ENCODE measurements at places on chromosomes 13 and 19.

- DNase-seq: no peak
Observed at GRCh38 chr19:48591021-48591420, 15.5 kb upstream of the SPACA4 start.

DNA sequence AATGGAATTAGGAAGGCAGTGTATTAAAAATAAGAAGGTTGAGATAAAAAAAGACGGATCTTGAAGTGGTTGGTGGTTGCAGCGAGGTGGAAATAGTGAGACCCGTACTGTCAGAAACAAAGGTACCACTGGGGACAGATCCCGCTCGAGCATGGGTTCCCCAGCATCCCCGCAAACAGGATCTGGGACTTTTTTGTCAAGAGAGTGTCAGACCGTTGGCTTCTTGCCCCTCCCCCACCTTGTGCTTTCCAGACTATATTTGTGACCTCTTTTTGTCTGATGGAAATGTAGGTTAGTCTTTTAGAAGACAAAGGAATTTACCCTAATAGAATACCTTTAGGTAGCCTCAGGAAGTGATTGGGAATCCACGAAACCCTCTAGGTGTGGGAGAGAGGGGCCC, 4.2 kb downstream of the GATAD2A start:
- DNase-seq: no peak

DNA sequence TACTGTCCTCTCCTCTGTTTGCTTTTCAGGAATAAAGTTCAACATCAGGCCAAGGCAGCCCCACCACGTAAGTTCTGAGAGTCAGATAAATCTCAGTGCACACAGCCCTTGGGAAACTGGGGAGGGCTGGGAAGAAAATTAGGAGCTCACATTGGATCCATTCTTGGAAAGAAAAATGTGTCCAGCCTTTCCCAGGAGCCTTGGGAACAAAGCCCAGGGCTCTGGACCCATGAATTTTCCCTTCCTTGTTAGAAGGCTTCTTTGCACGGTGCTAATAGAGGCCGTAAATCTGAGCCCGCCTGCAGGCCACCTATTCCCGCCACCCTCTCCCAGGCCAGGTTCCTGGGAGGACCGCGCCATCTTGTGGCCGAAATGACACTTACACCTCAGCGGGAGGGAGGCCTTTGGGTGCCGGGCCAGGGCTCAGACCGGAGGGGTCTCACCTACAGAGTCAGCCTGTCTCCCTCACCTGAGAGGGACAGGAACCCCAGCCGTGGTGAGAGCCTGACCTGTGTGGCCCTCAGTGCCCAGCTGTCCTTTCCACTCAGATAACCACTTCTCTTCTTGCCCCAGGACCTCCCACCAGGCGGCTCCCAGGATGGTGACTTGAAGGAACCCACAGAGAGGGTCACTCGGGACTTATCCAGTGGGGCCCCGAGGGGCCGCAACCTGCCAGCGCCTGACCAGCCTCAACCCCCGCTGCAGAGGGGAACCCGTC, 25.1 kb upstream of the KCTD15 start:
- DNase-seq: peak; percentile 54

DNA sequence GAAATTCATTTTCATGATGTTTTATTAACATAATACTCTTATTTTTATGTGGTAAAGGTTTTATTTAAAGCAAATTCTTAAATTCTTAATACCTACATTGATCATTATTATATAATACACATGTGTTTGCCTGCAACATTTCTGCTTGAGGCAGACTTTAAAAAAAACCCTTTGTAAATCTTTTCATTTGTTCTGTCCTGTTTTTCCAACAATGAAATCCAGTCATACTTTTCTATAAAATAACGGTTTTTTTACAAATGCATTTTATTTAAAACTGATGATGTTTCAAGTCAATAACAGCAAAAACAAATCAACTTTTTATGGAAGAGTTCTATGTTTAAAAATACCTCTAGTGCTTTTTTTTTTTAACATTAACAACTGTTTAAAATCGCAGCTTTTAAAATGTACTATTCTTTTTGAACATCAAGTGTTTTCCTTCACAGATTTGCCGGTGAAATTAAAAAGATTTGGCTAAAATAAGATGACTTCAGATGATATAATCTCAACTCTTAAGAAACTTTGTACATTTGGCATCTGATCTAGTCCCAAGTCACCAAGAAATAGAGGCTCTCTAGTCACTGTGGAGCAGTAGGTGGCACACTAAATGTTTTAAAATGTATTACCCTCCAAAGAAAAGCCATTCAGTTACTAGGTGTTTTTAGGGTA, 5.1 kb downstream of the POU4F1 start:
- DNase-seq: no peak

DNA sequence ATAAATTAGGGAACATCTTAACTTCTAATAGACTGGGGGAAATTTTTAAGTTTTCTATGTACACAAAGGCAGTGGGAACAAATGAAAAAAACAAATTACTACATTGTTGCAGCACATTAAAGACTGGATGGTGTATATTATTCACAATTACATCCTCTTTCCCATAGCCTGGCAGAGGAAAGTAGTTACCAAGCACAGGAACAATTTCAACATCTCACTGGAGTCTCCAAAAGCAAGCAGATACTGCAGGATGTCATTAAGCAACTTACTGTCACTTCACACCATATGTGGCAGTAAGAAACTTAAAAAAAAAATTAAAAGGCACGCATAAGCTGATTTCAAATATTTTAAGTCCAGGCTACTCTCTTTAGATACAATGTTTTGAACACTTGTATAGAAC, 6.4 kb upstream of the EFNB2 start:
- no peak for DNase-seq

DNA sequence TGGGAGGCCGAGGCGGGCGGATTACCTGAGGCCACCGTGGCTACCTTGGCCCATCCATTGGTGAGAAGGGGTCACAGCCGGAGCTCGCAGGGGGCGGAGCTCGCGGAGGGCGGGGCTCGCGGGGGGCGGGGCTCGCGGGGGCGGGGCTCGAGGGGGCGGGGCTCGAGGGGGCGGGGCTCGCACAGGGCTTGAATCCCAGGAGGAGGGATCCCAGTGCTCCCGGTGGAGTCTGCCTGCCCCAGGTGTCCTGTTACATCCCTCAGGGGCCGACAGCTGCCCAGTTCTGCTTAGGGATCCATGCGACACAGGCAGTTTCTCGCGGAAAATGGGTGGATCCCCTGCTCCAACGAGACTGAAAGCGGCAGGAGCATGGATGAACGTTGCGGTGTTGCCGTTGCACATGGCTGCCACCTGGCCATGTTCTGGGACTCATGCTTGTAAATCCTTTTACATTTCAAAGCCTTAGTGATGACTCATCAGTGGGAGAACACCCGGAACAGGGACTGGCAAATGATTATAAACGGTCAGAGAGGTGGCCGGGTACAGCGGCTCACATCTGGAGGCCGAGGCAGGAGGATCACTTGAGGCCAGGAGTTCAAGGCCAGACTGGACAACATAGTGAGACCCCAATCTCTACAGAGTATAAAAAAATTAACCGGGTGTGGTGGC, 25.1 kb downstream of the TMPRSS9 start:
- peak; percentile 24 for DNase-seq

GRCh38 chr13:28037399-28037798, 48.9 kb upstream of the URAD start:
- DNase-seq: no peak

DNA sequence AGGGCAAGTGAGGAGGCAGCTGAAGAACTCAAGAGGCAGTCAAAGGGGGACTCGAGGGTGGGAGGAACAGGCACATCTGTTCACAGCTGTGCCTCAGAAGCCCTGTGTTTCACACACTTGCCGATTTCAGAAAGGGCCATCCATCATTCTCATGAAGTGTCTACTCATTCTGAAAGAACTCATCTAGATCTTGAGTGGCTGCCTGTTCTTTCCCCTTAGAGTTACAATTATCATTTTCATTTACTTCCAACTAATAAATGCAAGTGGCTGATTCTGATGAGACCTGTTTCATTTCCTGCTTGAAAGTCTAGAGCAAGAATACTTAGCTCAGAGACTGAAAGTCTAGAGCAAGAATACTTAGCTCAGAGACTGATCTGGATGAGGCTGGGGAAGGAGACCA, 1145.1 kb downstream of the UQCRFS1 start:
- DNase-seq: no peak

GRCh38 chr19:49684251-49684982, 5.0 kb upstream of the ADM5 start:
- DNase-seq: no peak

DNA sequence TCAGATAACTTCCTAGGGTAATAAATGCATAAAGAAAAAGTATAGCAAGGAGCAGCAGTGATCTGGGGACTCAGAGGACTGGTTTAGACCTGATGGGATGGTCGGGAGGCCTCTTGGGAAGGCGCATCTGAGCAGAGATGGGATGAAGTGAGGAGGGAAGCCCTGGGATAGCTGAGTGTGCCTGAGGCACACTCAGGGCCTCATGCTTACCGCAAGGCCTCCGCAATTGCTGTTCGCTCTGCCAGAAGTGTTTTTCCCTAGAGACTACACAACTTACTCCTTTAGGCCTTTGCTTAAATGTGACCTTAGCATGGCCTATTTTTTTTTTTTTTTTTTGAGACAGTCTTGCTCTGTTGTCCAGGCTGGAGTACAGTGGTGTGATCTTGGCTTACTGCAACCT, 4.1 kb upstream of the DLL3 start:
- no peak for DNase-seq

GRCh38 chr19:1768248-1768647, 14.9 kb downstream of the ONECUT3 start:
- DNase-seq: no peak

DNA sequence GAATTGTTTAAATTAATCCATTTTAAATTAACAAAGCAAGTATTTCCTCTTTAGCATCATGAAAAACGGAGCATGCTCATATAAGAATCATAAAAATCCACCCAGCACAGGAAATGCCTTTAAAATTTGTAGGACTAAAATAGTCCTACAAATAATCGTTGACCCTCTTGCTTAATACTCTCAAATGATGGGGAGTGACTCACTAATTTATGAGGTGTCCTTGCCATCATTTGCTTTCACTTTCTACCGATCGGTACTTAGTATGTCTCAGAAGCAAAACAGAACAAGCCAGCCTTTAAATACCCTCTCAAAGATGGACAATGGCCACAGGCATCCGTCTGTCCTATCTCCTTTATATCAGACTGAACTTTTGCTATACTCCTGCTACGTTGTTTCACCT, 97.2 kb downstream of the SUCLA2 start:
- DNase-seq: no peak

GRCh38 chr13:28704282-28704681, 14.5 kb downstream of the SLC46A3 start:
- DNase-seq: no peak

DNA sequence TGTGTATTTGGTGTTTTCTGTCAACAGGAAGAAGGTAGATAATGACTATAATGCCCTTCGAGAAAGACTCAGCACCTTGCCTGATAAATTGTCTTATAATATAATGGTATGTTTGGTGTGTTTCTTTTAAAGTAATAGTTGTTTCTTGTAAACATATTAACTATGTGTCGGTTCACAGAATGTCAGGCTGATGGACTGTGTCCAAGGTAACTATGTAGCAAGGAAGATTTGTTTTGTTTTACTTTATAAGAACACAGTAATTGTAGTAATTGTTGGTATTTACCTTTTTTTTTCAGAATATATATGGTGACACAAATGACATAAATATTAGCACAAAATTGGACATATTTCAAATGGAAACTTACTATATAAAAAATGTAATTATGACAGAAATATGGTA, 43.2 kb downstream of the URI1 start:
- DNase-seq: no peak

DNA sequence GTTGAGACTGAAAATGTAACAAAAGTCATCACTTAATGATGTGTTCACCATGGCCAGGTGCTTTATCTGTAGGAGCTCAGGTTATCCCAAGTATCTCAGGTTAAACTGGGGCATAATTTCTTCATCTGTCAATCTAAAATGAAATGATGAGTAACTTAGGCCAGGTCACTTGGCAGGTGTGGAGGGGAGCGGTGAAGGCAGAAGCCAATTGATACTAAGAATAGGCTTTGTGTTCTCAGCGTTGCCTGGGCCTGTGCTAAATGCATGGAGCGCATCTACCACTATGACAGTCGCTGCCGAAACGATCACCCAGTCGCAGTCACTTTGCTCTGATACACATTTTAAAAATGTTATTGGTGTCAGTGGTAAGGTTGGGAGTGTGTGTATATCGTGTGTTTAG, 91.6 kb downstream of the FGF9 start:
- DNase-seq: no peak

GRCh38 chr13:97892717-97893116, 60.8 kb upstream of the IPO5 start:
- DNase-seq: no peak

DNA sequence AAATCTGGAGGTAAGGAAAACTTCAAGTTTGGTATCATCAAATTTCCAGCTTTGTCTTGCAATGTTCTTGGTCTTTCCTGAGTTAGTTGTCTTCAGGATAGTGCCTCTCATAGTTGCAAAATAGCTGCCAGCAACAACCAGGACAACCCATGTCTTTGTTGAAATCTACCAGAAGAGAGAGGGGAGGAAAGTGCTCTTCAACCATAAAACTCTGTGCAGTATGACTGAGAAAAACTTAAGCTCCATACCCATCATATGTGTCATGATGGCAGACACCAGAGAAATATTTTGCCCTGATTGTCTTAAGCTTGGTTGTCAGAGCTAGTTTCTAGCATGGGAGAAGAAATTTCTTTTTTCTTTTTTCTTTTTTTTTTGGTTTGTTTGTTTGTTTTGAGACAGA, 103.3 kb downstream of the SPRY2 start:
- no peak for DNase-seq

GRCh38 chr13:54750521-54750920, 1721.9 kb downstream of the OLFM4 start:
- peak; percentile 3 for DNase-seq

DNA sequence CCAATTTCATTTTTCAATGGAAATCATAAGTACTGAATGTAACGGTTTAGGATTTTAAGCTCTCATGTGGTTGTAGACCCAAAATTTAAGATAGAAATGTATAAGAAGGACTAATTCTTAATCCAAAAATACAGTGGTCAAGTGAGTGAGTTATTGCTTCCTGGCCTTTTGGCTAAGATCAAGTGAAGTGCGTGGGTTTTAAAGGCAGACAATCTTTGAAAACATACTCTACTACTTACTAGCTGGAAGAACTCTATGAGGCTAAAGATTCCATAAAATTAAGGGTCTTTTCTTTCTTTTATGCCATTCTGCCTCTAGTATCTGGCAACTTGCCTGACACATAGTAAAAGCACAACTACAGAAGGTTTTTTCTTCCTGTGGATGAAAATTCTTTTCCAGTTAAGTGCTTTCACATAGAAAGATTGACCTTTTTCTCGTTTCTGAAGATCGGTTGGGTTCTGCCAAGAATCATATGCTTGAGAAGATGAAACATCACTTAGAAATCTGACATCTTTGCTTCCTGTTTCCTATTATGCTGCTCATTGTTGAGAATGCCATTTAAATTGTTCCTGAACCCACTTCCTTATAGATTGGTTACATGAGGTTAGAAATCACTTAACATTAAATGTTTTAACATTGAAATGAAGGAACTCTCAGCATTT, 26.4 kb upstream of the SCEL start:
- no peak for DNase-seq

DNA sequence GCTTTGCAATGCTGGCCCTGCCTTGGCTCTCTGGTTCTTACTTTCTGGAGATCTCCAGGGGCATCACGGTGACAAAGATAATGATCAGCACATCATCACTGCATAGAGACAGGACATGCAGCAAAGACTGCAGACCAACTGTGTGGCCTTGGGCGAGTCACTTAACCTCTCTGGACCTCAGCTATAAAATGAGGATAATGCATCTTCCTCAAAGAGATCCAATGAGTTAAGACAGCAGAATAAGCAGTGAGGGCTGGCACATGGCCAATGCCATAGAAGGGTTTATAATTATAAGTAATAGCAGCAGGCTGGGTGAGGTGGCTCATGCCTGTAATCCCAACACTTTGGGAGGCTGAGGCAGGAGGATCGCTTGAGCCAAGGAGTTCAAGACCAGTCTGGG, 2.4 kb downstream of the MAG start:
- no peak for DNase-seq

GRCh38 chr19:42003506-42004294, 9.7 kb upstream of the ATP1A3 start:
- DNase-seq: no peak
